B cell (primary cell): ENCODE measurements at places on chromosomes 2 and 18.

DNA sequence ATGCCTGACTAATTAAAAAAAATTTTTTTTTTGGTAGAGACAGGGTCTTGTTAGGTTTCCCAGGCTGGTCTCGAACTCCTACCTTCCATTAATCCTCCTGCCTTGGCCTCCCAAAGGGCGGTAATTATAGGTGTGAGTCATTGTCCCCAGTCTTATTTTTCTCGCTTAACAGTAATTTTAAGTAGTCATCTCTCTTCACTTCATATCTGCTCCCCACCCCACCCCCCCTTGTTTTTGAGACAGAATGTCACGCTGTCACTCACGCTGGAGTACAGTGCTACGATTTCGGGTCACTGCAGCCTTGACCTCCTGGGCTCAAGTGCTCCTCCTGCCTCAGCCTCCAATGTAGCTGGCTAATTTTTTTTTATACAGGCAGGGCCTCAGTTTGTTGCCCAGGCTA is 27.7 kb downstream of the RAB10 start:
- no peak for DNase-seq
- no peak overlapping the region for H3K27ac ChIP-seq
- H3K4me3 ChIP-seq = no peak overlapping the region
- H3K36me3 ChIP-seq = peaks cover 5% of the 10 kb centered on the region

DNA sequence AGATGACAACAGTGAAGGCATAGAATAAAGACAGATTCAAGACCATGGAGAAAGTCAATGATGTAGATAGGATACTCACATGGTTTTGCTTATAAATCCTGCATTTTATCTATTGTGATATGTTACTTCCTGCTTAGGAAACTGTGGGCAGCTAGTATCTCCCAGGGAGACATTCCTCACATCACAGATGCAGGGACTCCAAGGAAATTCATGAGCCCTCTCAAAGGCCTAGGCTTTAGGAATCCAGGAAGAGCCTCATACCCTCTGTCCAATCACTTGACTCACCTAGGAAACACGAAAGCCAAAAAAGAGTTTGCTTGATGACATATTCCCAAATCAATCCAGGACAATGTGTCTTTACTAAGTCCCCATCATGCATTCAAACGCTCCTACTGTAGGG is 247.8 kb upstream of the KLHL29 start:
- DNase-seq = no peak
- H3K36me3 ChIP-seq = no peaks in the 10 kb centered on the region
- no peaks in the 10 kb centered on the region for H3K4me1 ChIP-seq
- H3K27ac ChIP-seq = no peak overlapping the region

DNA sequence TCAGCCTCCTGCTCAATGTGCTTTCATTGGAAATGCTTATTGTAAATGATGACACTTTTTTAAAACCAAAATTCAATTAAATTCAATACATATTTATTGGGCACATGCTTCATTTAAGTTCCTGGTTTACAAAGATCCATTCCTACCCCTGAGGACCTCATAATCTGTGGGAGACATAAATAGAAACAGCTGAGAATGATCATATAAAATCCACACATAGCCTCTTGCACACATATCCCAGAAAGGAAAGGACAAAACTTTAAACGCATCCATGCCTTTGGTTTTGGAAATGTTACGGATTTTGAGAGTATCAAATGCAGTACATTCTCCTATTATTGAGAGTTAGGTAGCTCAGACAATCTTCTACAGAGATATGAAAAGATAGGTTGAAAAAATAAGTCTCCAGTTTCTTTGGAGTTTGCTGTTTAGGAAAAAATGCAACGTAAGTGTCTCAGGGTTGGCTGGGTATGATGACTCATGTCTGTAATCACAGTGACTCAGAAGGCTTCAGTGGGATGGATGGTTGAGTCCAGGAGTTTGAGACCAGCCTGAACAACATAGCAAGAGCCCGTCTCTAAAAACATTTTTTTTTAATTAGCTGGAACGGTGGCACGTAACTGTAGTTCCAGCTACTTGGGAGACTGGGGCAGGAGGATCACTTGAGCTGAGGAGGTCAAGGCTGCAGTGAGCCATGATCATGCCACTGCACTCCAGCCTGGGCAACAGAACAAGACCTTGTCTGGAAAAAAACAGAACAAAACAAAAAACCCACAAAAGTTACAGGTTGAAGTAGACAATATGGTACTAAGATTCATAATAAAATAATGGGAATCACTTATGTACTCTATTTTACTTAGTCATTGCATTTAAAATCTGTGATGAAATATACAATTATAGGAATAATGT is 3.9 kb upstream of the PRELID3A start:
- no peak overlapping the region for H3K4me3 ChIP-seq
- no peak for DNase-seq
- no peaks in the 10 kb centered on the region for H3K36me3 ChIP-seq

DNA sequence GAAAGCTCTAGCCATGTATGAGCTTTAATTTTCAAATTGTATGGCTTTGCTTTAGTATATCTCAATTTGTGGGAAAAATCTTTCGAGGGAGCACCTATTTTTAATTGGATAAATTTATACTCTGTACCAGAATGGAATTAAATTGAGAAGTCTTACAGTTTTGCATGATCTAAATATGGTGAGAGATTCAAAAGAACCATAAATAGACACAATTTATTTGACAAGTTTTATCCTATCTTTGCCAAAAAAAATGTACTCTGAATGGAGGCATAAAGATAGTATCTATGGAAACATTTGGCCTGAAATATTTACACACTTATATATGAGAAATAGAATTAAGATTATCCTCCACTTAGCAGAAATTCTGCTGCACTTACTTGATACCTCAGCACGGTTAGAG is 238.4 kb downstream of the NDUFA10 start:
- H3K36me3 ChIP-seq = no peaks in the 10 kb centered on the region
- no peak overlapping the region for H3K4me3 ChIP-seq
- H3K27me3 ChIP-seq = no peaks in the 10 kb centered on the region
- H3K4me1 ChIP-seq = no peaks in the 10 kb centered on the region
- no peak overlapping the region for H3K27ac ChIP-seq

GRCh38 chr2:143514413-143514812 is 385.2 kb downstream of the ARHGAP15 start:
- no peaks in the 10 kb centered on the region for H3K27me3 ChIP-seq
- no peak overlapping the region for H3K27ac ChIP-seq
- DNase-seq = no peak
- no peak overlapping the region for H3K4me3 ChIP-seq
- H3K36me3 ChIP-seq = peaks cover 30% of the 10 kb centered on the region
- no peaks in the 10 kb centered on the region for H3K4me1 ChIP-seq

DNA sequence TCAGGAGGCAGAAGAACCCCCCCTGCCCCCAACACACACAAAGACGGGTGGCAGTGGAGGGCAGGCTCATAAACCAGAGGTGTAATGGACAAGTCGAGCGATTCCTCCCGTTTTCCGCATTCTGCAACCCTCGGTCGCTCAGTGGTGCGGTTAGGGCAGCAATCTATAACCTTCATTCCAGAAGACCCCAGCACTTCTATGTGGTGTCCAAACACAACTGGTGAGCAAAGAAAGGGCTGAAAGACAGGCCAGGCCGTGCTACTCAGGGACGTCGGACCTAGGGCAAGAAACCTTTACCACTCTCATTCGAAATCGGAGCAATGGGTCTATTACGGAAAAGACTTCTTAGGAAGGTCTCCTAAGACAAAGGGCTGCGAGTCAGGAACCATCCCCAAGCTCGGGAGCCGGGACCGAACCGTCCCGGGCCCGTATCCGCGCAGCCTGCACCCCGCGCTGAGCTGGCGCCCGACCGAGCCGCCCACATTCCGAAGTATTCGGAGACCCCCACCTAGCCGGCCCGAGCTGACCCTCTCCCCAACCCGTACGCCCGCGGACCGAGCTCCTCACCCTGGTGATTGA is 568 bp downstream of the ARL5A start:
- H3K27me3 ChIP-seq = no peaks in the 10 kb centered on the region
- H3K4me1 ChIP-seq = peaks cover 20% of the 10 kb centered on the region
- peak overlapping the region; percentile 87 for H3K27ac ChIP-seq
- no peak for DNase-seq

DNA sequence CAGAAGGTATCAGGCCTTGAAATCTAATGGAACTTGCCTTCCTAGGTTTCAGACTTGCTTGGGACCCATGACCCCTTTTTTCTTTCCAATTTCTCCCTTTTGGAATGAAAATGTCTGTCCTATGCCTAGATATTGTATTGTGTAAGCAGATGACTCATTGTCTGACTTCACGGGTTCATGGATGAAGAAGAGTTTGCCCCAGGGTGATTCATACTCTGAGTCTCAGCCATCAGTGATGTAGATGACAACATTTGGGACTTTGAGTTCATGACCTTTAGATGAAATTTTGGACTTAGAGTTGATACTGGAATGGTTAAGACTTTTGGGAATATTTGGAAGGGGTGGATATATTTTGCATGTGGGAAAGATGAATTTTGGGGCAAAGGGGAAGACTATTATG is 11.2 kb upstream of the SCYGR5 start:
- no peak for DNase-seq
- H3K4me1 ChIP-seq = no peaks in the 10 kb centered on the region
- no peaks in the 10 kb centered on the region for H3K36me3 ChIP-seq
- H3K27me3 ChIP-seq = no peaks in the 10 kb centered on the region
- H3K27ac ChIP-seq = no peak overlapping the region
